Left lung (tissue), 14 donors: ENCODE measurements at places on chromosomes 6 and 20. TPM values are rescaled to one million over a fixed set of nuclear protein-coding genes. Genes with fewer than 3 reads are reported as not detected.

GRCh38 chr6:85975957-85976356 lies 333.3 kb upstream of the SYNCRIP start:
- no peaks in the 10 kb centered on the region for H3K4me1 ChIP-seq
- no peak overlapping the region for H3K4me3 ChIP-seq
- no peaks in the 10 kb centered on the region for H3K36me3 ChIP-seq
- no peak for DNase-seq
- no peak overlapping the region for H3K27ac ChIP-seq

The SEC63 gene
- 94.4 TPM for total RNA-seq

The RCAN2 gene
- total RNA-seq, result 35.8 TPM

The TMEM244 gene
- total RNA-seq, result not detected

- H3K27me3 ChIP-seq, result no peaks in the 10 kb centered on the region
- no peak overlapping the region for H3K4me3 ChIP-seq
- H3K27ac ChIP-seq, result no peak overlapping the region
- H3K36me3 ChIP-seq, result no peaks in the 10 kb centered on the region
- no peaks in the 10 kb centered on the region for H3K4me1 ChIP-seq
- DNase-seq, result no peak
Observed at GRCh38 chr6:130046671-130047070, 28.3 kb downstream of the L3MBTL3 start.

The SIRPA gene
- total RNA-seq, result 102 TPM

The TMEM74B gene
- 5.0 TPM for total RNA-seq

- no peak overlapping the region for H3K27ac ChIP-seq
- DNase-seq, result no peak
- H3K4me1 ChIP-seq, result no peaks in the 10 kb centered on the region
- no peaks in the 10 kb centered on the region for H3K27me3 ChIP-seq
Observed at GRCh38 chr20:62838128-62838891, 21.5 kb downstream of the COL9A3 start.

The GHRH gene
- total RNA-seq, result not detected

The NRSN1 gene
- total RNA-seq, result not detected

The ABHD16B gene
- not detected for total RNA-seq

- H3K36me3 ChIP-seq, result no peaks in the 10 kb centered on the region
- H3K27ac ChIP-seq, result peak overlapping the region; percentile 57
- H3K4me3 ChIP-seq, result no peak overlapping the region
- H3K27me3 ChIP-seq, result no peaks in the 10 kb centered on the region
- no peaks in the 10 kb centered on the region for H3K4me1 ChIP-seq
- no peak for DNase-seq
Observed at GRCh38 chr6:150452428-150453243, 83.8 kb downstream of the IYD start.

- H3K4me3 ChIP-seq, result no peak overlapping the region
- no peak overlapping the region for H3K27ac ChIP-seq
- H3K36me3 ChIP-seq, result no peaks in the 10 kb centered on the region
- no peak for DNase-seq
- no peaks in the 10 kb centered on the region for H3K4me1 ChIP-seq
Observed at GRCh38 chr6:81838724-81839426, 86.4 kb upstream of the TENT5A start.
